HAP-1 (cell line): ENCODE measurements at places on chromosomes 3 and 15.

DNA sequence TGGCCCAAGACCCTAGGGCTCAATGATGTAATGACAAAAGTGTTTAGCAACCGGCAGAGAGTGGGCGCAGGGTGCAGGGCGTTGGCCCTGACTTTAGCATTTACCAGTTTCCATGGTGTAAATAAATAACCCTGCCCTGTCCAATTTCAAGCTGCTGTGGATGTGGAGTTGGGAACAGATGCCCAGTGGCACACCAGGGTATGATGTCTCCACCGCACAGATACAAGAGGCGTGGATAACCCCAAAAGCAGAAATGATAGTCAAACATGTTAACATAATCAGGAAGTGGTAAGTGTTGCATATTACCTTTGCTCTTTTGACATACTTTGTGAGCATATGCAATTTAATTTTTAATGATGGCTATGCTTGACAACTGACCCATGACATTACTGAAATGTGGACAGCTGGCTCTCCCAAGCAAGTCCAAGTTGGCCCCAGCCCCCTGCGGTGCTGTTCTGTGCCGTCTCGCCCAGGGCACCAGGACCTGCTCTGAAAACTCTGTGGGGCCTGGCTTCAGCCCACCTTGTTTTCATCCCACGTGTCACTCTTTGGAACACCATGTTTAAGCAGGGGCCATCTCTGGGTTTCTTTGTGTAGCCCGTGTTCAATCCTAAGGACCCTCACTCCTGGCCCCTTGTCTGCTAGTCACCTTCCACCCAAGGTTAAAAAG is 10.8 kb upstream of the ANPEP start:
- DNase-seq = no peak

GRCh38 chr3:152960684-152961083 is 125.8 kb downstream of the P2RY1 start:
- DNase-seq = no peak

GRCh38 chr3:135128818-135129217 is 333.8 kb downstream of the EPHB1 start:
- no peak for DNase-seq

DNA sequence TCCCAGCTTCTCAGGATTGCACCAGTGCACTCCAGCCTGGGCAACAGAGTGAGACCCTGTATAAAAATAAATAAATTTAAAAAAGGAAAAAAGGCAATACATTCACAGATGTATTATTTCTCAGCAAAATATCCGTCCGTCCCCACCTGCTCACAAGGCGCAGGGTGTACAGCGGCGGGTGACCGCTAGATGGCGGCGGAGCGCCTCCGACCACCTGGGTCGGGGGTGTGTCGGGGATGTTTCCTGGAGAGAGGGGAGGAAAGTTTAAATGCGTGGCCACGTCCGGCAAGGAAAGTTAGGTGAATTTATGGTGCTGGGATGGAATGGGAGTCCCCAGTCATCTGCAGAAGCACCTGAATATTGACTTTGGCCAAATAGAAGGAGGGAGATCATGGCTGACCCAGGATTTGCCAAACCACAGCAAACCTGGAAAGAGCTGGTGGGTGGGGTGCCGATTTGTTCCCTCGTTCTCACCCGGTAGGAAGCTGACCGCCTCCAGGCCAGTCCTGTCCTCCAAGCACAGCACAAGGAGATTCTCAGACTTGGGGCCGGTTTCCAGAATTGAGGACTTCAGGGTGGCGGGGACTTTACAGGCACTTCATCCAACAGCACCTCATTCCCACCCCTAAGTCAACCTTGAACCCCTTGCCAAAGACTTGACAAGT is 88.3 kb downstream of the TMEM266 start:
- DNase-seq = peak; percentile 94

DNA sequence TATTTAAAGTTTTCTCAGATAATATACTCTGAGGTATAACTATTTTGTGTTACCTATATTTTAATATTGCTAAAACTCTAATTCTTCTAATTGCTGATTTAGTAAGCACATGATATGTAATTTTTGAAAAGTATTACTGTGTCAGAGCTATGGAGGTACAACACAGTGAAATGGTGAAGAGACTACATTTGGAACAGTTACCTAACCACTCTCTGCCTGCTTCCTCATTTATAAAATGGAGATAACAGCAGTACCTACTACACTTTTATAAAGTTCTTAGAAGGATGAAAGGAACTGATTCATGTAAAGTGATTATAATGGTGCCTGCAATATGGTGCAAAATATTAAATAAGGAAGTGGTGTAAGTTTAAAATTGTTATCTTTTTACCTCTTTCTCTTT is 16.3 kb upstream of the NEK10 start:
- DNase-seq = no peak

DNA sequence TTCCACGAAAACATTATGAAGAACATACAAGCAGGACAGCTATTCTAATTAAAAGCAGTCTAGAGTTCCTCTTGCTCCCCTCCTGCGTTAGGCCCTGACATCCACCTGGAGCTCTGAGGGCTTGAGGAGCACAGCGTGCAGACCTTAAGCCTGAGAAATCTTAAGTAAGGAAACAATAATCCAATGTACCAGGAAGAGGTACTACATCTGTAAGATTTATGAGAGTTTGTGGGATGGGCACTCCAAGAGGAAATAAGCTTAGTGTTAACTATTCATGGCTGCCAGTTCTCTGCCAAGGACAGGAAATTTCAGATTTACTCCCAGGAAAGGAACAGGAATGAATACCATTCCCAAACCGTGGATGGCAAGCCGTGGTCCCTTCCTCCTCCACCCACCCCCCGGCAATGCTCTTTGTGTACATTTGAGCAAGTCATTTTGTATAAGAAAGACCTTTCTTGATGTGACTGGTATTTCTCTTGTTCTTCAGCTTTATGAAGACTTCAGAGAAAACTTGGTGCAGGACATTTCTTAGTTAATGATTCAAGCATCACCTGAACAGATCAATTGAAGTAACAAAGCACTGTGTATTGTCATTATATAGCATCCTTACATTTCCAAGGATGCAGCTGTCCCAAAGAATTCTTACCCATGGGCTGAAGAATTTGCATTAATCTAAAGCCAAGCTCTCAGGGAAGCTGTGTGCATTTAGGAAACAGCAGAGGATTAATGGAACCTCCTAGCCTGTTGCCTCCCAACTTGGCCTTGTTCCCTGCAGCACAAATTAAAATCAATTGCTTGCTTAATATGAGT is 28.8 kb upstream of the VILL start:
- peak; percentile 65 for DNase-seq

- no peak for DNase-seq
These were observed 36.5 kb downstream of the DET1 start for GRCh38 chr15:88509964-88510363.

GRCh38 chr3:159751752-159752151 is 236.9 kb upstream of the IL12A start:
- no peak for DNase-seq

- no peak for DNase-seq
These were observed 166.2 kb upstream of the NDN start for GRCh38 chr15:23853286-23853685.

DNA sequence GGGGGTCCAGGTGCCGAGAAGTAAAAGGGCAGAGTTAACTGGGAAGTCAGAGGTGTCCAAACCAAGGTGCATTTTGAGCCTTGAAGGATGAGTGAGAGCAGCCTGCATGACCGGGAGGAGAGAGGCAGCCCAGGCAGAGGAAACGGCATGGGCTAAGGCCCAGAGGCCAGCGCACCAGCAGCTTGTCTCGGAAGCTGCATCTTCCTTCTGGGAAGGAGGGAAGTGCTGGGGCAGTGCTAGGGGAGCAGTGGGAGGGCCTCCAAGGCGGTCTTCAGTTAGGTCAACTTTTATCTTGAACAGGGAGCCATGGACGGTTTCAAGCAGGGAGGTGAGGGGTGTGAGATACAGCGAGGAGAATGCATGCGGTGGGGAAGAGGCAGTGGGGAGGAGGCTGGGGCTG is 1.0 kb downstream of the H1-8 start:
- DNase-seq = no peak

GRCh38 chr3:109257269-109257668 is 59.0 kb downstream of the DPPA2 start:
- no peak for DNase-seq

DNA sequence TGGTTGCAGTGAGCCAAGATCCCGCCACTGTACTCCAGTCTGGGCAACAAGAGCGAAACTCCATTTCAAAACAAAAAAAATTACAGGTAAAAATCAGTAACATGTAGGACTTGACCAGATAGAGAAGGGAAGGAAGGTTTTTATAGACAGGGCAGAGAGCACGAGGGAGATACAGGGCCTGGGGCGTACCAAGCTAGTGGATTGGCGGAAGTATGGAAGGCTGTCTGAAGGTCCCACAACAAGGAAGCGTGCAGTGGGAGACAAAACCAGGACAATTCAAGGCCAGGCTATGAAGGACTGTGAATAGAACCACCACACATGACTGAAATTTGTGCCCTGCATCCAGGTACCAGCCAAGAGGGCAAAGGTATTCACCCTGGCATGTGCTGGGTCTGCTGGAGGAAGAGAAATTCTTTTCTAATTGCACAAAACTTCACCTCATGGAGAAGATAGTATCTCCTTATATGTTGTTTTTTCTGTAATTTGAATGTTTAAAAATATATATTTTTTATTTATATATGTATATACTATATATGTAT is 33.0 kb upstream of the BCL2A1 start:
- DNase-seq = no peak

DNA sequence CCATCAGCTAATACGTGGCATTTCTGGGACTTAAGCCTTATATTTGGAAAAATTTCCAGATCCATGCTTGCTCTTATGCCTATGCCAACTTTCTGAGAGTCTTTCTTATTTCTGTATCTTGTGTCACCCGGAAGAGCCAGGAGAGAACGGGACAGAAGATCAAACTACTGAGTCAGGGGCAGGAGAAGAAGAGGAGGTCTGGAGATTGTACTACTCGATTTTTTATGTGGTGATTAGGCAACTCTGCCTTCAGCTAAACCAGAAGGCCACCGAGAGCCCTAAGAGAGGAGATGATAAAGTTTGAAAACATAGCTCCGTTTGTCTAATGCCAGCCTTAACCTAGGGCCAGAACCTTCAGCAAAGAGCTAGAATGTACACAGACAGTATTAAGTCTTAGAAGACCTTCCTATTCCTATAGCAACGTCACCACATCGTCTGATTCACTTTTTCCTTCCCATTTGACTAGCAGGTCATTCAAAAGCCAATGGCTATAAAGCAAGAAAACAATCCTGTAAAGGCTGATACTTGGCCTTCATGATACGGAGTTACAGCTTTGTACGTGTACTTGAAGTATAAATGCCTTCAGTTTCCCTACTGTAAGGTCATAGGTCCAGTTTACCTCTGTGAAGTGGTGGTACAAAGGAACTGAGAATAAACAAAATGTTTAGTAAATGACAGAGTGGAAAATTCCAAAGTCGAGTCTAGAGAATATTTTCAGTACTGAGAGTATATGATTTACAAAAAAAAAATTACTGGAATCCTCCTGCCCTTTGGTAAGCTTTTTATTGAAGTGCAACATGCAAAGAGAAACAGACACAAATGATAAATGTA is 96.1 kb upstream of the ICE2 start:
- no peak for DNase-seq
